ENCODE measurements at places on chromosomes 4 and X.

DNA sequence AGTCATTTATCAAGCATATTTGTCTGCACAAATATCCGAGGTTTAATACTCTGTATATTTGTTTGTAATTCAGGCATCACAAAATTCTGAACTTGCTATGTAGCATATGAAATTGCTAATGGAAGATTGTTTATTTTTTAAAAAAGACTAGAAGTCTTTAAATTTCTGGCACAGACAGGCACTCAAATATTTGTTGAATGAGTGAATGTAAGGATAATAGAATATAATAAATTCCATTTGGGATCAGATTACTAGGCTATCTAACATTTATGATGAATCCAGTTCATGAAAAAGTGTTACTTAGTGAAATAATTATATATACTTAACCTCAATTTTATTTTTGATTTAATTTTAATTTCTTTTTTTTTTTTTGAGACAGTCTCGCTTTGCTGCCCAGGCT, 30.4 kb upstream of the TEC start:
- DNase-seq, result no peak

DNA sequence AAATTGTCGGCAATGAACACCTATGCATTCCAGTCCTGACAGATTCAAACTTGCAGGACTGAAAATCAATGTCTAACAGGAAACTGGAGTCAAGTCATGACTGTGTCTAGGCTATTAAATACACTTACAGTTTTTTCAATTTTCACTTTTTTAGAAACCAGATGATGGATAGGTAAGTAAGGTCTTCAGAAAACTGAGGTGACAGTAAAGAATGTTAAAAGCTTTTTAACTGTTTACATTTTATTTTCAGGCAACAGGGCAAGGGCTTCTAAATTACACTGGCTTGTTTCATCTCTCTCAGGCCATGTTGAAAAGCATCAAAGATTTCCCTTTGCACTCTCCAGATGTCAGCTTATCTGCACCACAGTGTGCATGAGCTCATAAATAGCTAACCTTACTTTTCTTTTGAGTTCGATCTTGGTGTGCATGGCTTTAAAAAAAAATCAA, 65.2 kb downstream of the SEC24D start:
- DNase-seq, result no peak

- peak; percentile 21 for DNase-seq
Measured at GRCh38 chr4:30721185-30722091, 1.3 kb downstream of the PCDH7 start.

DNA sequence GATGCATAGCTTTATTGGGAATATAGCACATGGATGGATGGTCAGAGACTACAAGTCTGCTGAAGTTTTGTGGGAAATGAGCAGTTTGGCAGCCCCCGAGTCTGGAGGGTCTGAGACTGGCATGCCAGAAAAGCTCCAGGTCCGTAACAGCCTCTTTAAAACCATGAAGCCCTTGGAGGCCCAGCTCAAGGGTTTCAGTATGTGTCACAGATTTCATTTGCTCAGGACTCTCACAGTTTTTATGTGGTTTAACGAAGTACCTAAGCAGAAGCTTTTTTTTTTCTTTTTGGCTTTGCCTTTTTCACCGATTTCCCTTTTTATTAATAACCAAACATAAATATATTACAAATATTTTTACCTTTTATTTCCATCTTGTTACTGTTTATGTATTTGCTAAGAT, 30.6 kb upstream of the TMEM184C start:
- no peak for DNase-seq

GRCh38 chr4:36243355-36244256, 708 bp downstream of the ARAP2 start:
- DNase-seq, result no peak

- no peak for DNase-seq
Measured at GRCh38 chrX:139187738-139188137, 342.8 kb upstream of the F9 start.
